ENCODE measurements at places on chromosomes 11 and 22. TPM values are rescaled to one million over a fixed set of nuclear protein-coding genes. Genes with fewer than 3 reads are reported as not detected.

- DNase-seq, result no peak
Observed at GRCh38 chr11:95531116-95531515, 258.5 kb downstream of the FAM76B start.

The CAPN1 gene
- total RNA-seq, result 94.3 TPM

- no peak for DNase-seq
Observed at GRCh38 chr11:131802440-131803115, 432.2 kb downstream of the NTM start.

- DNase-seq, result no peak
Observed at GRCh38 chr11:18225913-18226312, 10.7 kb downstream of the SAA4 start.

DNA sequence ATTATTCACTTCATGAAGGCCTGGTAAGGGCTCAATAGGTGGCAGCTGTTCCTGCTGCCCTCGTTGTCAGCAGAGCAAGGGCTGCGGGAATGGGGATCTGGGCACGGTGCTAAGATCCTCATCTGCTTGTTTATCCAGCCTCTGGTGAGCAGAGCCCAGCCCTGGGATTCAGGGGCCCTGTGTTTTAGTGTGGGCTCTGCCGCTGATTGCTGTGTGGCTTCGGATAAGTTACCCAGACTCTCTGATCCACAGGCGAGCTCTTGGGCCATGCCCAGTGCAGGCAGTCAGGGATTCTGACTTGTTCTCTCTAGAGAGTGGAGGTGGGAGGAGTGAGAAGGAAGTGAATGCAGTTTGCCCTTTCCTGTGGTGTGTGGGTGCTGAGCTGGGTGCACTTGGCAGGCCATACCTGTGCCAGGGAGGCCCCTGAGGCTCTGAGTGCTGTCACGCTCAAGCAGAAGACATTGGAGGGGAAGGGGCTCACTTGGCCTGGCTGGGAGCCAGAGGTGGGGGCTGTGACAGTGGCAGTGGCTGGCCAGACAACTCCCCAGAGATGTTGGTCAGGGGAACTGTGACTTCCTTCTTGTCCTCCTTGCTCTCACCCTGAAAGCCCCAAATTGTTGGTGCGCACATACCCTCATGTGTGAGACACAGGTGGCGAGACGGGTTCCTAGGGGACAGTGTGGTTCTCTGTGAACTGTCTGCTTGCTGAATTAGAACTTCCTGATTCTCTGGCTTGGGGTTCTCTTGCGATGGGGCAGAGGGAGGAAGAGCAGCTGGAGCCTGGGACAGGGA lies 43.7 kb downstream of the CD82 start:
- no peak for DNase-seq

DNA sequence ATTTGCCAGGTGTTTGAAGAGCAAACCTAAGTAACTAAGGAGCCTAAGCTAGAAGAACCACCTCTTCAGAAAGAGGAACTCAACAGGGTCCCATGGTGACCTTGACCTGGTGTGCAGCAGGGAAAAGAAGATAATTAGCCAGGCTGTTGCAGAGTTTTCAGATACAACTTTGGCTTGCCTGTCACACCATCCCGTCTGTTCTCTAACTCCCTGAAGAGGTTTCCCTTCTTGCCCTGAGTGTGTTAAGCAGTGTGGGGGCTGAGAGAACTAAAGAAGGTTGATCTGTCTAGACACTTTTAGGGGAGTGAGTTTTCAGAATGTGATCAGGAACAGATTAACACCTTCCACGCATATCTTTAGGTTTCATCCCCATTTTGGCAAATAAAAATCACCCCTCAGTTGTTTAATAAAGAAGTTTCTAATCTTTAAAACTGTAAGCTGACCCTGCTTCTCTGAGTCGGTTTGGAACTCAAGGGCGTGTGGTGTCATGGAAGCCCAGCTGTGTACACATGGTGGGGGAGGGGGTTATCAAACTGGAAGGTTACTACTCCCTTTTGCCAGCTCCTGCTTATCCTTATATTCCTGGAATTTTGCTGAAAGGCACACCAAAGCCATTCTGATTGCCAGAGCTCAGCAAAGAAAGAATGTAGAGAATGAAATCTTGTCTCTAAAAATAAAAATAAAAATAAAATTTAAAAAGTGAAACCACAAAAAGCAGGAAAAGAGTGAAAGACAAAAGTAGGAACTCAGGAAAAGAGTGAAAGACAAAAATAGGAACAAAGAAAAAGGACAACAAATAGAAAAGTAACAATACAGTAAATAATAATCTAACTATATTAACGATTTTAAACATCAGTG lies 70.2 kb downstream of the DBX1 start:
- DNase-seq, result no peak

The SHISA8 gene
- total RNA-seq, result not detected
